ENCODE measurements at places on chromosomes 4 and X.

DNA sequence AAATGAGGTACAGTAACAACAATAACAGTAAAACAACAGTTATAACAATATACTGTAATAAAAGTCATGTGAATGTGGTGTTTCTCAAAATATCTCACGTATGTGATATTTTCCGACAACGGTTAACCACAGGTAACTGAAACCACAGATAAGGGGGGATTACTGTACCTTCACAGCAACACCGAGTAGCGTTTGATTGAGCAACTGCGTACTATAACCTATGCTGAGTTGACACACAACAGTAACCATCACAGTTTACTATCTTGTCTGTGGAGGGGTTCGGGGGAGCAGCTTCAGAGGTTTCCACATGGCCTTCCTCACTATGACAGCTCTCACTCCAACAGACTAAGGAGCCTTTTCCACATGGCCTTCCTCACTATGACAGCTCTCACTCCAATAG, 13.4 kb downstream of the RBMX2 start:
- DNase-seq, result no peak

GRCh38 chr4:182418054-182418734, 175.0 kb downstream of the TENM3 start:
- no peak for DNase-seq

DNA sequence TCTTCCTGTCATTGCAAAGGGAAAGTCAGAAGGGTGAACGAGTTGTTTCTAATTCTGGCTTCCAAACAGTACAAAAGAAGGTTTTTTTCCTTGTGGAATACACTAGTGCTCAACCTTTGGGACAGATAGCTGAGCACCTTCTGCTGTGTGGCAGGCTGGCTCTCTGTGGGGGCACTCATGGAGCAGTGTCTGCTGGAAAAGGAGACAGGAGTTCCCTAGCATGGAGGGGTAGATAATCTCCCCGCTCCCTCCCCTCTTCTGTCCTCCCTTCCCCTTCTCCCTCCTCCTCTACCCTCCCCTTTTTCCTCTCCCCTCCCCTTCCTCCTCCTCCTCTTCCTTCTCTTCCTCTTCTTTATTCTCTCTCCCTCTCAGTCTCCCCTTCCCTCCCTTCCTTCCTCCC, 62.4 kb upstream of the MTM1 start:
- no peak for DNase-seq

DNA sequence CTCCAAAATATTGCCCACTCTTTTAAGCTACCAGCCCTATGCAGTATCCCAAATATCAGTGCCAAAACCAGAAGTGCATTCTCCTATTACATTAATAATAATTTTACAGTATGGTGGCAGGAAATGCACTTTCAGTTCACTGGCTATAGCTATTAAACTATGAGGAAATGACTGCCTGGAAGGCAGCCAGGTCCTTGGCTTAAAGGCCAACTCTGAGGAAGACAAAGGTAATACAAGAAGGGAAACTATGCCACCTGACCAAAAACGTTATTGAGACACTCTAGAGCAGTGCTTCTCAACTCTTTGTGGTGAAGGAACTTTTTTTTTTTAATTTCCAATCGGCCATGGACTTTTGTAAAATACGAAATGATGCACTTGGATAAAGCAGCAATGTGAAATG, 133.6 kb upstream of the VAMP7 start:
- DNase-seq, result no peak

DNA sequence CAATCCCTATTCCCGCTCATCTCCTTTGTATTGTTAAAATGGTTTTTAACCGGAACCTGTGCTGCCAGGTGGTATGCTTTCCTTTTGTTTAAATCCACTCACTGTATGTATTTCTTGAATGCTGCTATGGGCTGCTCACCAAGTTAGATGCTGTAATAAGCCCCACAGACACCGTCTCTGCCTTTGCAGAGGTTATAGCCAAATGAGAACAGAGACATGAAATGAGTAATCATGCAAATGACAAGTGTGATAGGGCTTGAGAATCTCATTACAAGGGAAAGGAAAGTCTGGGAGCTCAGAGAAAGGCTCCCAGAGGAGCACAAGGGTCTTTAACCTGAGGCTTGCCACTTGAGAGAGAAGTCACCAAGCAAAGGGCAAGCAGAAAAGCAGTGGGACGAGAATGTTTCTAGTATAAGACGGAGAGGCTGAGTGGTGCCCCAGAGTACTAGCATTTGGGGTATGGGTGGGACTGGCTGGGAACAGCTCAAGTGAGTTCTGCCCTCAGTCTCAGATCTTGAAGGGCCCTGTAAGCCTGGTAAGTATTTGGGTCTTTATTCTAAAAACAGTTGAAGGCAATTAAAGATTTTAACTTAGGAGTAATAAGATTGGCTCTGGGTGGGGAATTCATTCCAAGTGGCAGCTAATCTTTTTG, 110.8 kb upstream of the H2AZ1 start:
- no peak for DNase-seq

DNA sequence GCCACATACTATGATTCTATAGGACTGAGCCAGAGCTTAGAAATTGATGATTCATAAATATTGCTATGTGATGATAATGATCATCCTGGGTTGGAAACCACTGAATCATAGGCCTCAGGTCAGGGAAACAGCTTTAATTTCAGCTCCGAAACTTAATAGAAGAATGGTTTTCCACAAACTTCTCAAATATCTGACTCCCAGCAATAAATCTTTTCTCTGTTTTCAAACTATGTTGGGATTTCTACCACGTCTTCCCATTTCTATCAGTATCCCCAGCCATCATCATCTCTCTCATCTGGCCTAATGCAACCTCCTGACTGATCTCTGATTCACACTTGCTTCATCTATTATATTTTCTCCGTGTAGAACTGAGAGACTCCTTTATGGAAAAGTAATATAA, 521.8 kb upstream of the AGA start:
- no peak for DNase-seq

DNA sequence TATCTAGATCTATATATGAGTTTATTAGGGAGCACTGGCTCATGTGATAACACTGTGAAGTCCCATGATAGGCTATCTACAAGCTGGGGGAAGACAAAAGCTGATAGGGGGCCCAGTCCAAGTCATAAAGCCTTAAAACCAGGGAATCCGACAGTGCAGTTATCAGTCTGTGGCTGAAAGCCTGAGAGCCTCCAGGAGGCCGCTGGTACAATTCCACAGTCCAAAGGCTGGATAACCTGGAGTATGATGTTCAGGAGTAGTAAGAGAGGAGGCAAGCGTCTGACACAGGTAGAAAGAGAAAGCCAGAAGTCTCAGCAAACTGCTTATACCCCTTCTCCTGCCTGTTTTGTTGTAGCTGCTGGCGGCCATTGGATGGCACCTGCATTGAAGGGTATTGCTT, 177.6 kb upstream of the SPRY1 start:
- no peak for DNase-seq

DNA sequence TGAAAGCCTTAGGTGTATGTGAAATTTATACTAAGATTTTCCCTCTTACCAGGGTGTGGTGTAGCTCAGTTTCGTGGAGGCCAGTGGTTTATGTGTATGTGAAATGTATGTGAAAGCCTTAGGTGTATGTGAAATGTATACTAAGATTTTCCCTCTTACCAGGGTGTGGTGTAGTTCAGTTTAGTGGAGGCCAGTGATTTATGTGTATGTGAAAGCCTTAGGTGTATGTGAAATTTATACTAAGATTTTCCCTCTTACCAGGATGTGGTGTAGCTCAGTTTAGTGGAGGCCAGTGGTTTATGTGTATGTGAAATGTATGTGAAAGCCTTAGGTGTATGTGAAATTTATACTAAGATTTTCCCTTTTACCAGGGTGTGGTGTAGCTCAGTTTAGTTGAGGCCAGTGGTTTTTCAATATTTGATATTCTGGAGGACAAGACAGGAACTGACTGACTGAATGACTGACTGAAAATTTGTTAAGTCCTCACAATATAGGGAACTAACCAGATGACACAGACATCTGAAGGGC, 143.7 kb downstream of the NEXMIF start:
- DNase-seq, result no peak

GRCh38 chr4:110516106-110516922, 40.4 kb downstream of the ENPEP start:
- DNase-seq, result peak; percentile 82

DNA sequence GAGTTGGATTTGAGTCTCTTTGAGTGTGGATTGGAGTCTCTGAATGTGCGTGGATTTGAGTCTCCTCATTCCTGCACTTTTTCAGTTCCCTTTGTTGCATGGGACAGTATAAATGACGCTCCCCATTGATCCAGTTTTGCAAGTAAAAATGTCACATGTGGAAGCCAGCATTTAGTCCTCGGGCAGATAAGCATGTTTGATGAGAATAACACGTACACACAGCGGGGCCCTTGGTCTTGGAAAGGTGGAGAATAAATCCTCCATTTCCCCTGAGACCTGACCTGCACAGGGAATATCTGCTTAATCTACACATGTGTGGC, 8.1 kb downstream of the P2RY8 start:
- DNase-seq, result no peak

GRCh38 chr4:21209860-21210259, 509.6 kb downstream of the PACRGL start:
- DNase-seq, result no peak

DNA sequence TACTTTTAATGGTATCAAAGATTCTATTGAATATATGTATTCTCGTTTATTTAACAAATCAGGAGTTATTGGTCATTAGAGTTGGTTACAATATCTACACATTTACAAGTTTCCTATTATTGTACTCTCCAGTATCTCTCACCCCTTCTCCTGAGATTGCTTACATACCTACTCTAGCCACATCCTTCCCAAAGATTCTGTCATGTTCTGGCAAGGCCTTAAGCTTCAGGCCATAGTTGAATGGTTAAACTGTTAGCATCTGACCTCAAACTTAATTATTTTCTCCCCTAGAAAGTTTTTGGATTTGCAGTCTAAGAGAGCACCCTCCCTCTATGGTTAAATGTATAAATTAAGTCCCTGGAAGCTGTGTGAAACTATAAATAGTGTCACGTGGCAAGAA, 784.2 kb downstream of the GLUD2 start:
- DNase-seq, result no peak

DNA sequence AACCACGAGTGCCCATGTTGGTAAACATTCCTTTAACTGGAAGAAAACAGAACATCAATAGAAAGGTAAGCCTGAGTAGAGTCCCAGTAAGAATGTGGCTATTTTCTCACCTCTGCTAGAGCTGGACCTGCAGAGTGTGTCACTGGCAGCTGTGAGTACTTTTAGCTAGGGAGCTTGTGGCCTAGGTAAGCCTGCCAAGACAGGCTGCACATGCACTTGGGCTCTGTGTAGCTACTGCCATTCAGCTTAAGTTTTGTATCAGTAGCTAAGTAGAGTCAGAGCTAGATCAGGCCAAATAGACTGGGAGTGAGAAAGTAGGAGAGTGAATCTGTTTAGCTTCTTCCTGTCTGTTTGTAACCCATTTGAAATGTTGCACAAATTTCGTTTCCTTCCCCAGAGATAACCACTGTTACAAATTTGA, 35.3 kb downstream of the RBPJ start:
- no peak for DNase-seq

DNA sequence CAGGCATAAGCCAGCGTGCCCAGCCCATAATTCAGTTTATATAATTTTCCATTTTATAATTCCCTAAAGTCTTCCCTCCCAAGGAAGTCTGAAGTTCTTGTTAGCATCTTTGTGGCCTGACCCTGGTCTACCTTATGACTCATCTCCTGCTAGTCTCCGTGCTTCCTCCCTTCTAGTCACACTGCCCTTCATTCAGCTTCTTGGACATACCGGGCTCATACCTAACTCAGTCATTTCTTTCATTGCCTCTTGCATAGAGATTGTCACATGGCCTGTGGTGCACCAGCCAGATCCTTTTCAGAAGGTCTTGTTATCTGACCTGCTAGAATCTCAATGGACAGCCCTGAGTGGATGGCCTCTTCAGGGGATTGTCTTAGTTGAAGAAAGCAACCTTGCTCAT, 22.8 kb upstream of the MAML3 start:
- no peak for DNase-seq

- no peak for DNase-seq
Observed at GRCh38 chr4:54100595-54101189, 729 bp downstream of the GSX2 start.

GRCh38 chr4:118284169-118284568, 68.6 kb downstream of the PRSS12 start:
- DNase-seq, result no peak

DNA sequence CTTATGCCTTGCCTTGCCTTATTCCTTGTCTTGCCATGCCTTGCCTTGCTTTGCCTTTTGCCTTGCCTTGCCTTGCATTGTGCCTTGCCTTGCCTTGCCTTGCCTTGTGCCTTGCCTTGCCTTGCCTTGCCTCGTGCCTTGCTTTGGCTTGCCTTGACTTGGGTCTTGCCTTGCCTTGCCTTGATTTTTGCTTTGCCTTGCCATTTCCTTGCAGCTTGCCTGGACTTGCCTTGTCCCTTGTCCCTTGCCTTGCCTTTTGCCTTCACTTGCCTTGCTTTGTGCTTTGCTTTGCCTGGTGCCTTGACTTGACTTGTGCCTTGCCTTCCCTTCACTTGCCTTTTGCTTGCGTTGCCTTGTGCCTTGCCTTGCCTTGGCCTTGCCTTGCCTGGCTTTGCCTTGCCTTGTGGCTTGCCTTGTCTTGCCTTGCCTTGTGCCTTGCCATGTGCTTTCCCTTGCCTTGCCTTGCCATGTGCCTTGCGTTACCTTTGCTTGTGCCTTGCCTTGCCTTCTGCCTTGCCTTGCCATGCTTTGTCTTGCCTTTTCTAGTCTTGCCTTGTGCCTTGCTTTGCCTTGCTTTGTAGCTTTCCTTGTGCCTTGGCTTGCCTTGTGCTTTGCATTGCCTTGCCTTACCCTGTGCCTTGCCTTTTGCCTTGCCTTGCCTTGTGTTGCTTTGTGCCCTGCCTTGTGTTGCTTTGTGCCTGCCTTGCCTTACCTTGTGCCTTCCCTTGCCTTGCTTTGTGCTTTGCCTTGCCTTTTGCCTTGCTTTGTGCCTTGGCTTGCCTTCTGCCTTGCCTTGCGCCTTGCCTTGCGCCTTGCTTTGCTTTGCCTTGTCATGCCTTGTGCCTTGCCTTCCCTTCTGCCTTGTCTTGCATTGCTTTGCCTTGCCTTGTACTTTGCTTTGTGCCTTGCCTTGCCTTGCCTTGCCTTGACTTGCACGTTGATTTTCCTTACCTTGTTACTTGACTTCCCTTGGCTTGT, 92.8 kb downstream of the TAB3 start:
- DNase-seq, result no peak

- DNase-seq, result no peak
Observed at GRCh38 chrX:68757331-68757730, 71.5 kb upstream of the EFNB1 start.

DNA sequence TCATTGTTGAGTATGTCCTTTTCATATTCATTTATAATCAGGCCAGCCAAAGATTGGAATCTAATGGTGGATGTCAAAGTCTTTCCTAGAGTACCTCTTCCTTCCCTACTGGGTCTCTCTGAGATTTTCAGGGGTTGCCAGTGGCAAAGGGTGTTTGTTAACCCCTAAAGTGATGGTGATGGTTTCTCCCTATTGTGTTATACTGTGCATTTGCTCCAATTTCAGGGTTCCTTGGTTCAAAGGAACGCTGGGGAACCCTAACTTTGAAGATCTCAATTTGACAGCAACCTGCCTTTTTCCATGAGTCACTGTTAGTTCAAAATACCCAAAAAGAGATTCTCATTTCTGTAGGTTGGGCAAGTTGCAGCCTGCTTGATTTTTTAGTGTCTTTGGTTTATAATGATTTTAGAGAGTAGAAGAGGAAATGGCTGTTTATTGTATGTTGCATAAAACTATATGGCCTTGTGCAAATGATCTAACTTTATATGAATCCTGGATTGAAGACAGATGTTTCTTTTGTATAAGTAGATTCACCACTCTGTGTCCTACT, 23.0 kb downstream of the GAB1 start:
- DNase-seq, result no peak

- DNase-seq, result no peak
Observed at GRCh38 chr4:88567591-88567990, 24.7 kb upstream of the HERC3 start.
